ENCODE measurements at places on chromosomes 1 and 21.

DNA sequence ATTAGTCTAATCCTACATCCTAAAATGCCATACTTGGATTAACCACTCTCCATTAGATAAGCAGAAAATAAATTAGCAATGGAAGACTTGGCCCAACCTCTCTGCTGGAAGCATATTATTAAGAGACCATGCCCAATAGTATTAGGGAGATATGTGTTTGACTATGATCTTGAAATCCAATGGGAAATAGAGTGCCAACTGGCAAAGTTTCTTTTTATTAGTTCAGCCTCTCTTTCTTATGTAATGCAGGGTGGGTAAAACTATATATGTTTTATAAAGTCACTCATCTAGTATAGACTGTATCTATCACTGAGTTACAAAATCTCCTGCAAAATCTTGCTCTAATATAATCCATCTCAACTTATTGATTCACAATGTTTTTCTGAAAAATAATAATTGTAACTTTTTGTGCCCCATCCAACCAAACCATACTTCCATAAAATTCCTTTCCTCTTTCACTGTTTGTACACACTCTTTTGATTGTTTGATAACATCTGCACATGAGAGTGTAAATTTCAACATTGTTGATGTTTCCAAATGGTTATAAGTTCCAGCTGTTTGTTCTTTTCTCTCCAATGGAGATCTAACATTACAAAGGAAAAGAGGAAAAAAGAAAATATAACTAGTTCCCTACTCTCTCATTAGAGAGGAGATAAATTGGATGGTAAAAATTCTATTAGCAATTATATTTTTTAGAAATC is 408.1 kb upstream of the ADGRL2 start:
- no peak for DNase-seq

GRCh38 chr1:161935264-161935663 is 88.4 kb downstream of the OLFML2B start:
- no peak for DNase-seq

DNA sequence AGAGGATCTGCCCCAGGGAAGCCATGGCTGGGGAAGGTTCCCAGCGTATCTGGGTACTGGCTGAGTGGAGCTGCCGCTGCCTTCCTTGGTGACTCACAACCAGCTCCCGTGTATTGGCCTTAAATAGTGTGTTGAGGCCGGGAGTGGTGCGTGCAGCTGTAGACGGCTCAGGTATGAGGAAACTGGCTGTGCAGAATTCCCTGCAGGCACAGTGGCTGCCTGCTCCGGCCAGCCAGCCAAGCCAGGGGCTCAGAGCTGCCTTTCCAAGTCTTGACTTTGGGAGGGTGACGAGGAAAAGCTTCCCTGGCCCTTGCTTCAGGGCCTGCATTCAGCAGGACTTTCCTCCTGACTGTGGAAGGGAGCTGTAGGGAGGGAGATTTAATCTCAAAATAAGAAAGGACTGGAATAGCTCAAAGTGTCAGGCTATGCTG is at the start of gene VTCN1:
VTCN1 (minus strand) TSS at position 97 of the 431 bp plus-strand sequence; CDS start at position 25, 72 bp downstream.
- DNase-seq: no peak

DNA sequence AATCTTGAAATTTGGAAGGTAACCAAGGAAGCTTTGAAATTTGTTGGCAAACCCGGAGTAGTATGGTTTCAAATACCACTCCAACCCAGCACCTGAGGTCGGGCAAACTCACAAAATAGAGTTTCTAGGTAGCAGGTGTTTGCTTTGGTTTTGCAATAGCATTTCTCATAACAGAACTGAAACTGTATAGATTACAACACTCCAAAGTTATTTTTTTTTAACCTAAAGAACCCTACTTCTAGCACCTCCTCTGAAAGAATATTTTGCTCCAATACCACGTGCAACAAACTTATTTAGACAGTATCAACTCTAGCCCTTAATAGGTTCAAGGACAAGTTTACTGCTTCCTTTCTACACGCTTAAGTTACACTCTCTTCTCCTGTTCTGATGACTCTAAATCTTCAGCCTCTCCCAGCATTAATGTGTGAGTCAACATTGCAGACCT is 178.5 kb upstream of the FMN2 start:
- no peak for DNase-seq

DNA sequence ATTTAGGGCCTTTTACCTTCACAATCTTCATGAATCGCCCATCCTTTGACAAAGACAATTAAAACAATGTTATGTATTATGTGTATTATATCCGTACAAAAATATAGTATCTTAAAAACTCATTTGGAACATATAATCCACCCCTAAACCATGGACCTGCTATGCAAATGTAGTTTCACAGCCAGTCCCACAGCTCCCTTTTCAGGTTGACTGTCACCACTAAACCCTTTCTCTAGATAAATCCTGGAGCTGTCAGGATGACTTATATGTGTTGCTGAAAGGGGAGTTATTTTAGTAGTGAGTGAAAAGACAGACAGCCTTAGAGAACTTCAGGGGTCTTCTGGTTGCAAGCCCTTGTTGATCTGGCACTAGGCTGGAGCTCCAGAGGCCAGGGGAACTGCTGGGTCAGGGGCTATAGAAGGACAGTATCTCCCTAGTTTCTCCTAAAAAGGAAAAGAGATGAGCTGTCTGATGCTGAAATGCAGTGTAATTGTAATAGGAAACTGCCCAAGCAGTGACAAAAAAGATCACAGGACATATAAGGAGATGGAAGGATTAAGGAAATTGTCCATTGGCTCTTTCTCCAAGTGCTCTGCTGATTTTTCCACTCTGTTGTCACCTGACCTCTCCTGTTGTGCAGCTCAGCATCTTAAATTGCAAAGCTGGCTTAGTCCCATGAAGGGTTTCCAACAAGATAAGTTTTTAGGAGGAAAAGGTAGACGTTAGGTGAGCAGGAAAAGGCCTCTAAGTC is 127.7 kb downstream of the S1PR1 start:
- DNase-seq: peak; percentile 23

GRCh38 chr1:27491748-27492700 is 2.1 kb upstream of the WASF2 start:
- no peak for DNase-seq

DNA sequence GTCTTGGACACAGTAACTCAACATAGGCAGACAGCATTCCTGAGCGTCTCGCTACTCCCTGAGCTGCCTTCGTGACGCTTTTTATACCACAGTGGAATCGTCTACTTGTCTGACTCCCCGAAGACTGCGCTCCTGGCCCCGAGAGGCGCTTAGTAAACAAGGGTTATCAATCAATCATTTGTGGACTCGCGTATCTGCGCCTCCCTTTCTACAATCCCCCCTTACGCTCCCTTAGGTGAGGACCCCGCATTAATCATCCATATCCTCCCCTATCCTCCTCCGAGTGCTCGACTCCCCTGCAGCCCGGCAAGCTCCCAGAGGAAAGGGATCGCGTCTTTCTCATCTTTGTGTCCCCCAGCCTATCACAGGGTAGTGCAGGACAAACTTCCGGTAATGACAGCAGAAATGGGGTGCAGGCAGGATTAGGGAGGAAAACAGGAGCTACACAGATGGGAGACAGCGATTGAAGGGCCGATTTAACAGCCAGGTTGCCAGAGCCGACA is 522 bp downstream of the TMEM59 start:
- peak; percentile 57 for DNase-seq

- DNase-seq: peak; percentile 22
These were observed 27.5 kb upstream of the TCEA3 start for GRCh38 chr1:23452011-23452411.

- peak; percentile 89 for DNase-seq
These were observed 2.2 kb downstream of the SH3BP5L start for GRCh38 chr1:248823517-248824001.

DNA sequence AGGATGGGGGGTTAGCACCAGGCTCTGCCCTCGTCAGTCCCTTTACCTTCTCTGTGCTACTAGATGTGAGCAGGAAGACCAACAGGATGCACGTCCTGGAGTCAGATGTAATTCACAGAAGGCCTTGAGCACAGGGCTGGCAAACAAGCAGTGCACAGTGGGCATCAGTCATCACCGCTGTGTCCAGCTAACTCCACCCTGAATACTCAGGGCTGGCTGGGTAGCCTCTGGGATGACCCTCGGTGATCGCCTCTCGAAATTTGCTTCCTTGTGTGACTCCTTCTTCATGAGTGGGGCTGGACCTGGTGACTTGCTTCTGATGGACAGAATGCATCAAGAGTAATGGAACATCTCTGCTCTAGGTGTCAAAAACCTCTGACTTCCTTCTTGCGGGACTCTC is 92.2 kb upstream of the TMPRSS2 start:
- no peak for DNase-seq

GRCh38 chr21:27423038-27423437 is 456.1 kb upstream of the ADAMTS5 start:
- DNase-seq: peak; percentile 74

- no peak for DNase-seq
These were observed 22.0 kb downstream of the GNAI3 start for GRCh38 chr1:109570414-109570813.

- no peak for DNase-seq
These were observed 12.7 kb upstream of the DYNLT5 start for GRCh38 chr1:66739401-66740157.

- DNase-seq: no peak
These were observed 382.1 kb upstream of the B3GALT2 start for GRCh38 chr1:193568512-193568911.

DNA sequence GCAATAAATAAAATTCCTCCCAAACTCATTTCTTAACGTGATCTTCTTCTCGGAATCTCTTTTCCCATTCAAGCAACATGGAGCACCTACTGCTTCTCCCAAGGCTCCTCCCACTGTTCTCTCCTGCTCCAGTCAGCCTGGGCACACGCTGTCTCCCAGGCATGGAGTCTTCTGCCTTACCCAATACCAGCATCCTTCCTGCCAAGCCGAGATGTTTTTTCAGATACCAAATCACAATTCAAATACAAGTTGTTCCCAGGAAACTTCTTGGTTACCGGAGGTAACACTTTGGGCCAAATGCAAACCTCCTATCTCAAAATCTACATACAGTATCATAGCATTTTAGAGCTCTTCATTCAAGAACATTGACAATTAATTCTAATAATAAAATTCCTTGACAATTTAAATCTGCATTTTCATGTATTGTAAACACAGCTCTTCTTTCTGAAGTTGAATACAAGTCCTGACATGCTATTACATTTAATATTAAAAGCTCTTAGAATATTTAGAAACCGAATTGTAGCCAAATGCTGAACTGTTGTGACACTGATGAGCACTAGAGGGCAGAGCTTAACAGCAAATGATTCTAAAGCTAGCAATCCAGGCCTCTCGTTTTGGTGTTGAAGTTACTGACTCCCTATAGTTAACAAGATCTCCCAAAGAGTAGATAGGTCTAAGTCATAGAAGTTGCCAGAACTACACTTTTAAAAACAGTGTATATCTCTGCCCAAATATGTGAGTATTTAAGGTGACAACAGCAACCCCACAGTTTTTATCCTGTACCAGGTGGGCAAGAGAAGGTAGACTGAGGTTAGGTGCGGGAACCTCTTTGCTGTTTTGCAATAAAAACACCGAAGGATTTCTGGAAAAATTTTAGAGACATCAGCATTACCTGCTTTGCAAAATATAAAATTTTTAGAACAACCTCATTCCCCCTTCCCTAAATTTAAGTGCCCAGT is 52.3 kb downstream of the BCAR3 start:
- peak; percentile 74 for DNase-seq

DNA sequence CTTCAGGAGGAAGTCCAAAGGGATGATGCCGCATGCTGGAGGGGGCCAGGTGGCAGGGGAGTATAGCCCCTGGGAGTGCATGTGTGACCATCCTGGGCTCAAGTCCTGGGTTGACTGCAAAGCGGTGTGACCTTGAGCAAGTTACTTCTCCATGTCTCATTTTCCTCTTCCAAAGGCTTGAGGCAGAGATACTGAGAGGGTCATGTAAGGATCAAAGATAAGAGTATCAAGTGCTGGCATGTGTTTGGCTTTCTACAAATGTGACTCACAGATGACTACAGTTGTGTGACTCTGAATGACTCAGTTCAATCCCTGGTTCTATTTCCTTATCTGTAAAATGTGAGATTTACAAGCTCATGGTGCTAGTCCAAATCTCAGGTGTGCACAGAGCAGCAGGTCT is 26.1 kb downstream of the PROK1 start:
- DNase-seq: peak; percentile 51

- DNase-seq: peak; percentile 86
These were observed 66.0 kb upstream of the SLC25A33 start for GRCh38 chr1:9473032-9473807.

DNA sequence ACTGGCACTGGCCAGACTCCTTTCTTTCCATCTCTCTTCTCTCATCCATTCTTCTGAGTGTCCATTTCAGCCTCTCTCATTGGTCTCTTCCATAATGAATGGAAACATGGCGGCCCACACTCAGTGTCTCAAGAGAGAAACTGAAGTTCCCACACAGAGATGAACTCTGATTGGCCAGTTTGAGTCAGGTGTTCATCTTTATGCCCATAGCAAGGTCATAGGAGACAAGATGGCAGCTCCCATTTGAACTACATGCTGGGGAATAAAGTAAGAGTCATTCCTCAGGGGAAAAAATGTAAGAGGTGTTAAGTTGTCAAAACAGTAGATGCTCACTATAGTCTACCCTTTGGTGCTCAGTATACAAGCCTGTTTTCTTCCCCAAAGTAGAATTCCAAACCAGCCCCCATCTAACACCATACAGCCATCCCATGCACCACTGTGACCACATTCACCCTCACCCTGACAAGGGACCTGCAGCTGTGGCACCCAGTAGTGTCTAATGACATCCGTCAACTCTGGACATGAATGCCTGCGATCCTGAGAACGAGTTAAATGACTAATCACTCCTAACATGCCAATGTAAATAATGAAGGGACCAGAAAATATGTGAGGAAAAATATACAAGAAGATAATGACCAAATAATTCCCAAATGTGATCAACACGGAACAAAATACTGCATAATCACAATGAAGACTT is 12.4 kb downstream of the CDA start:
- peak; percentile 58 for DNase-seq

All from fibroblast of skin of right quadriceps (primary cell).